ENCODE measurements at places on chromosomes 3 and 15. TPM values are rescaled to one million over a fixed set of nuclear protein-coding genes. Genes with fewer than 3 reads are reported as not detected.

GRCh38 chr3:46959161-46959511 lies 17.4 kb downstream of the CCDC12 start:
- no peak for DNase-seq

DNA sequence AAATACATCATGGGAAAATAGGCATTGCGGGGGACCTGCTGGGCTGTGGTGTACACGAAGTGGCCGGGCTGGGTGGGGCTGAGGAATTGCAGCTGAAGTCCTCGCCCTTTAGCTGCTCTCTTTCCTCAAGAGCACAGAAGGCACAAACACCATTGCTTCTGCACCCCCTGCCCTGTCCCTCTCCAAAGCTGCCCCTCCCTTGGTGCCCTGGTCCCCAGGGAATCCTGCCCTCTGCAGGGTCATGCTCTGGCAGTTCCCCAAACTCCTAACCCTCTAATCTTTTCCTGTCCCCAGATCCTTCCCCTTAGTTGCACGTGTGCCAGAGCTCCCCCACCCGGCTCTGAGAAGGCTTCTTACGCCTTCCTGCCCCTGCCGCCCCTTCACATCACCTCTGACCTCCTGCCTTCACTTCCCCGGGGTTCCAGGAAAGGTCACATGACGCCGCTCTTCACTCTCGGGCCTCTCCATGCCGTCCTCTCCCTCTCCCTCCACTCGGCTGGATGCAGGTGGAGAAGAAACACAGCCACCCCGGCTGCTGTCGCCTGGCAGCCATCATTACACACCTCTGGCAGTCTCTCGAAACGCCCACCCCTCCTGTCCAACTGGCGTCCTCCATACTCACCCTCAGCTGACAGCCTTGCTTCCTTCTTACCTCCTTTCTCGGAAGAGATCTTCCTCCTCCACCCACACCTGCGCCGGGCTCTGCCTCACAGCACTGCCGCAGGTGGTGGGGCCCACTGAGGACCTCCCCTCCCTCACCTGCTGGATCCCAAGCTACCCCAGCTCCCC lies 6.9 kb upstream of the PCSK6 start:
- DNase-seq, result no peak

GRCh38 chr3:129036222-129037092 lies 24.1 kb upstream of the GP9 start:
- no peak for DNase-seq

GRCh38 chr15:82986442-82986780 lies 401 bp downstream of the RAMAC start:
- no peak for DNase-seq

DNA sequence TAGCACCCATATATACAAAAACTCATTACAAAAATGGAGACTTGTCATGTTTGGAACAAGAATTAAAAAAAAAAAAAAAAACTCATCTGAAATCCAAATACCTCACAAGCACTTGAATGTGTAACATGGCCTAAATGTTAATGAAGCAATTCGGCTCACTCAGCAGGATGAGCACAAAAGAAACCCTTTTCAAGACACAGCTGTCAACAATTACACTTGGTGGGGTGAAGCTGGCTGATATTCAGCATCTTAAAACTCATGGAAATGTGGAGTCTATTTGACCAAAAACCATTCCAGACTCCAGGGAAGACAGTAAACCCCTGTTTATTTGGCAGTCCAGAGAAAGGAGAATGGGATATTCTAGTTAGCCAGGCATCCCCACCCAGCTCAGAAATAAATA lies 205.4 kb upstream of the TSC22D2 start:
- no peak for DNase-seq

GRCh38 chr15:46307746-46308145 lies 672.9 kb downstream of the SQOR start:
- DNase-seq, result no peak

DNA sequence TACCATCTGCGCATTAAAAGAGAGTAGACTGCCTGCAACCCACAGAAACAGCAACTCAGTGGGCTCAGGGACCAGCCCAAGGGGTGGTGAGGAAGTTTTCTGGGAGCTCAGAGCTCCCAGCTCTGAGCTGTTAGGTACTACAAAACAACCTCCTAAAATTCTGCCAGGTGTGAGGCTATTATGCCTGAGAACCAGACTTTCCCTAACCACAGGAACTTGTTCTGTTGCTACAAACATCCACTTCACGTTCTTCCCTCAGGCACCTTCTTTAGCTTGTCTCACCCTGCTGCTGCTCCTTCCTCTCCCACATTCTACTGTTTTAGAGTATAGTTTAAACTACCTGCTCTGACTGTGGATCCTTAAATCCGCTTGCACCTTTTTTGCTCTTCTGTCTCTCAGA lies 399.4 kb downstream of the ROBO1 start:
- no peak for DNase-seq

- DNase-seq, result no peak
Measured at GRCh38 chr3:141373232-141373631, 4.9 kb downstream of the ZBTB38 start.

Gene KBTBD8
- 1.8 TPM for total RNA-seq

Gene GRAMD2A
- not detected for total RNA-seq

Gene ARNT2
- total RNA-seq, result 1.8 TPM

Data from mesenteric fat pad (tissue), 1 donor.